Neuronal stem cell (in vitro differentiated cells): ENCODE measurements at places on chromosomes 5 and 9.
A peak's percentile ranks its signal among the peaks of the same experiment; 100 is the strongest.

GRCh38 chr9:72315089-72315509, 49.9 kb downstream of the ZFAND5 start:
- no peak for DNase-seq

DNA sequence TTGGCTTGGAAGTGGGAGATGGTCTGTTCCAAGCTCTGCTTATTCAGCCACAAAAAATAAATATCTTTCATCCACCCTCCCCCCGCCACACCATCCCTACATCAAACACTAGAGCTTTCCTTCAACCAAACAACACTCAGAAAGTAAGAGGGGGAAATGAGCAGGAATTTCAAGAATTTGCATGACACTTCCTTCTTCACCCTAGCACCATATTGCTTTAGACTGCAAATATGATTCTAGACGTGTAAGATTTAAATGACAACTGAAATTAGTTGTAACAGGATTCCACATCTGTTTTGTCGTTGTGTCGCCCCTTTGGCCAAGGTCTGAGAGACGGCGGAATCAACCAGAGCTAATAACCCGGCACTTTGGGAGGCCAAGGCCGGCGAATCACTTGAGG, 88.5 kb downstream of the NDFIP1 start:
- no peak for DNase-seq

- DNase-seq: no peak
These were observed 94.0 kb downstream of the SMARCA2 start for GRCh38 chr9:2109069-2109650.

GRCh38 chr5:139459451-139459934, 3.0 kb downstream of the ECSCR start:
- no peak for DNase-seq

- no peak for DNase-seq
These were observed 184.2 kb upstream of the TMEM161B start for GRCh38 chr5:88452820-88453219.

- DNase-seq: no peak
These were observed 283.1 kb downstream of the ADAMTS6 start for GRCh38 chr5:65198456-65199120.

DNA sequence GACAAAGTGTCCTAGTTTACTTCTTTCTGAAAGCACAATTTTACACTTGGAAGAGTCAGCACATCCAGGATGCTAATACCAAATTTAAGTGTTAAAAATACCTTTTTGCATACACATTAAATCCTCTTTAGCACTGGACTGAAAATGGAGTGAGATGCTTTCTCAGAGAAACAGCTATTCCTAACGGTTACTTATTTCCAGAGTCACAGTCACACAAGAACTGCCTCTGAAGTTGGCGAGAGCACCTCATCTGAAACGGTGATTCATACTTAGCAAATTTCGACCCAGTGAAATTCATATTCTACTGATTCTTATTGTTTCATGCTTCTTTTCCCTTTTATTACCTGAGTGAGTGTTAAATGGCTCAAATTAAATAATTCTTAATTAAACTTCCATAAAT, 12.2 kb downstream of the CDH18 start:
- no peak for DNase-seq

DNA sequence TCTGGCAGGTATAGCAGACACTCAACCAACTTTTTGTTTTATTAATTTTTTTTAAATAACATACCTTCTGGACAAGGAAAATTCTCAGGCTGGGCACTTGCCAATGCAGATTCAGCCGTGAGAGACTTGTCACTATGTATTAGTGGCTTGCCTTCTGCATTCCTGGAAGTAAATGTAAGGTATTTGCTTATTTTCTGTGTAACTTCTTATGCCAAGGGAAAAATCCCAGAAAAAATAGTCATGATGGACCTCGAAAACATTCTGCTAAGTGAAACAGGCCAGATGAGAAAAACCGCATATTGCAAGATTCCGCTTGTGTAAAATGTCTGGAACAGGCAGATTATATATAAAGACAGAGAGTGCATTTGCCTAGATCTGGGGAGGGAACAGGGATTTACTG, 260.3 kb upstream of the DAPK1 start:
- DNase-seq: no peak

DNA sequence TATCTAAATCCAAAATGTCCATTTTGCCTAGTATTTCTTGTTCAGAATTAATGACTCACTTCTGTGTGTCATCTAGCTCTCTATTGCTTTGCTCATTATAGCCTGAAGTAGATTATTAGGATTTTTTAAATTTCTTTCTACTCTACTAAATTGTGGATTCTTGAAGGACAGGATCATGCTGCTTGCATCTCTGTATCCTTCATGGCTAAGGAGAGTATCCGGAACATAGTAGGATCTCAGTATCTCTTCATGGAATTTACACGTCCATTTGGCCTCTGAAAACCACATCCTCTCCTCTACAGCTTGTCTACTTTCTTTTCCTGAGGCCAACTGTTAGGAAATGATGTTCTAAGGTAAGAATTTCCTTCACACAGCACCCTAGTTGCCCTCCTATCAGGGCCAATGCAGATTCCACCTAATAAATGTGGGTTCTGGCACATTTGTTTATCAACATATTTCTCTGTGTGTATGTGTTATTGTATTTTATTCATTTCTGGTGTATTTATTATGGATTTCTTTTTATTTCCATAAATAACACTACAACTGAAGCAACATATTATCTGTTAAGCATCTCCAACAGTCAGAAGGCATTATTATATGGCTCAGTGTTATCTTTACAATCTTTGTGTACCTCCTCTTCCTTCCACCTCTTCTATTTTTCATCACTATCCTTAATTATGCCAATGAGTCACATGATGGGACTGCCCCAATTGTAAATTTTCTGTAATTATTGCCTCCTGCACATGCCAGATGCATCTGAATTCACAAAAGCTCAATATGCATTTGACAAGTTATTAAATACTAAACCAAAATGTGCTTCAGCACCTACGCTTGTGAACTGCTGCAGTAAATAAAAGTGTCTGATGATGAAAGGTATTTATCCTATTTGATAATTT, 557.8 kb upstream of the TLE4 start:
- DNase-seq: no peak

- no peak for DNase-seq
These were observed 14.9 kb upstream of the WNT8A start for GRCh38 chr5:138068742-138069600.

GRCh38 chr9:61669352-61669751, 479.5 kb downstream of the SPATA31A7 start:
- no peak for DNase-seq

DNA sequence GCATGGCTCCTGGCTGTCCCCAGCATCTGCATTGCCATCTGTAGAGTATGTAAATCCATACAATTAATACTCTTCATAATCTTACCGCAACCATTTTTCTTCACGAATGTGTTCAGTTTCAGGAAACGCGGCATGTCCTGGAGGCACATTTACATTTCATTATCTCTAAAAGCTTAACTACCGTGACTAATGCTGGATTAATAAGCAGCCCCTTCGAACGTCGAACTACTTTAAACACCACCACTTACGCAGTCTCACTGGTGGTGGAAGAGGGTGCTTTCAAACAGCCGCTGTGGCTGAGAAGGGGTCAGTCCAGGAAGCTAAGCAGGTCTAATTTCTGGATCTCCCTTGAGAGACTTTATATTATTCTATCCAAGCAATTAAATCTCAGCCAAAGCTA, 85.6 kb downstream of the C5orf15 start:
- no peak for DNase-seq

DNA sequence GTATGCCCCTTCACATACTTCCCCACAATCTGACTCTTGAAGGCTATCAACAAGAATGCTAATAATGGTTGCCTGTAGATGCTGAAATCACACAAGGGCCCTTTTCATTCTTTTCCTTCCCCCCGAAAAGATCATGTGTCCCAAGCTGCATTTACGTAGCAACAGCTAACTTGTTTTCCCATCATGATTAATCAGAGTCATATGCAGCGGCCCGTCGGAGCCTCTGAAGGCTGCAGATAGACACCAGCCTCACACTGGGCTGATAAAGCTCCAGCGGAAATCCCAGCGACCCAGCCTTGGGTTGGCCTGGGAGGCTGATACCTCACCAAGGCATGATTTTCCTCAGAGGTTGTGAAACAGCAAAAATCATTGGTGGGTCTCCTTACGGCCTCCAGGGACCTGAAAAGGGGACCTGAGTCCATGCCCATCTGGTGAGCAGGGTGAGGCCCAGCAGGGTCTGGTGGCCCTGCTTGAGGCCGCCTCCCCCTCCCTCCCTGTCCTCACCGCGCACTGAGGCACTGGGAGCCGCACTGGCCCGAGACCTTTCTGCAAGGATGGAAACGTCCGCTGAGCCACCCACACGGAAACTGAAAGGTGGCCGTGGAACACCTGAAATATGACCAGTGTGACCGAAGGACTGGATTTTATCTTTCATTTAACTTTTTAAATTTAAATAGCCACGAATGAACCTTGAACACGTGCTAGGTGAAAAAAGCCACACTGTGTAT, 114.2 kb upstream of the PHYKPL start:
- no peak for DNase-seq

DNA sequence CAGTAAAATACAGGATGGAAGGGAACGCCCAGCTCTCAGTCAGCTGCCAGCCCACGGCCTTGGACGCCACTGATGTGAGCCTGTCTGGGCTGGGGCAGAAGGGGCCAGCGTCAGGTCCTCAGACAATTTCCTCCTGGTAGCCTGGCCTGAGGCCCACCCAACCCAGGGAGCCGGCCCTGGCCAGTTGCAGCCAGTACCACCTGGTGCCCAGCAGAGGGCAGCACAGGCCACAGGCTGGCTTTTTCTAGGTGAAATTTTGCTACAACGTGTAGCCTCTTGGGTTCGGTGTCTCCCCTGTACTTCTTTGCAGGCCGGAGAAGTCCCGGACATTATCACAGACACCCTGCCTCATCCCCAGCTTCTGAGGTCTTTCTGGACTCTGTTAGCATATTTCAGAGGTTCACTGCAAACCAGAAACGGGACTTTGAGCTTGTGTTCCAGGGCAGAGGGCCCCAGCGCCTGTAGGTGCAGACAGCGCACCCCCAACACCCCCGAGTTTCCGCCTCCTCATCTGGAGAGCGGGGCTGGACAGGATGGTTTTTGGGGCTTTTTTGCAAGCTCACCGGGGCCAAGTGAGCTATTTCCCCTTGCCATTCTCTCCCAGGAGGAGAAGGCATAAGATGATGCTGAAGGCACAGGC, 45.9 kb upstream of the KCNMB1 start:
- peak; percentile 64 for DNase-seq

GRCh38 chr9:128684325-128685199, 4.5 kb upstream of the SET start:
- DNase-seq: peak; percentile 63

DNA sequence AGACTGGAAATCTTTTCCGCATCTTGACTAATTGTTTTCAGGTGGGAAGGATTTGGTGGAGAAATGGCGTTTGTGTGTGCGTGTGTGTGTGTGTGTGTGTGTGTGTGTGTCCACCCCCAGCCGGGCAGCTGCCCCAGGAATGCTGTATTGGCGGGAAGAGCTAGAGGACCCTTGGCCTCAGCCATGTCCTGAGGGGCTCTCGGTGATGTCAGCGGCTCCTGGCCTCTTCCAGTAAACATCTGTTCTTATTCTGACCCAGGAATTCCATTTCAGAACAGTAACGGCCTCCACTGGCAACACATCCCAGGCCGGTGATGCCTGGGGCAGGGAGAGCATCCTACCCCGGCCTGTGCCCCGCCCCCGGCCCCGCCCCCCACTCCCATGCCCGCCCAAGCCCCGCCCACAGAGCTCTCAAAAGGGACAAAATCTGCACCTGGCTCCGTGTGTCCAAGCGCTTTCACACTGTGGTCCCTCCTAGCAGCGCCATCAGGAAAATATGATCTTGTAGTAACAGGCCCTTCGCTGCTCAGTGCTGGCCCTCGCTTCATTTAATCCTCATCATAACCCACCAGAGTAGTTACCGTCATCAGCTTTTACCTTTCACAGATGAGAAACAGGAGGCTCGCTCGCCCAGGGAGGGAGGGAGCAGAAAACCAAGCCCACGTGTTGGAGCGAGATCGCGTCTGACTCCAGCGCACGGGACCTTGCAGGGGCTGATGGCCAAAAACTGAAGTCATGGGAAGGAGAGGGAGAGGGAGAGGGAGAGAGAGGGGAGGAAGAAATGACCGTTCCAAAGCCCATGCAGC, 18.9 kb downstream of the ADAMTS2 start:
- DNase-seq: no peak

DNA sequence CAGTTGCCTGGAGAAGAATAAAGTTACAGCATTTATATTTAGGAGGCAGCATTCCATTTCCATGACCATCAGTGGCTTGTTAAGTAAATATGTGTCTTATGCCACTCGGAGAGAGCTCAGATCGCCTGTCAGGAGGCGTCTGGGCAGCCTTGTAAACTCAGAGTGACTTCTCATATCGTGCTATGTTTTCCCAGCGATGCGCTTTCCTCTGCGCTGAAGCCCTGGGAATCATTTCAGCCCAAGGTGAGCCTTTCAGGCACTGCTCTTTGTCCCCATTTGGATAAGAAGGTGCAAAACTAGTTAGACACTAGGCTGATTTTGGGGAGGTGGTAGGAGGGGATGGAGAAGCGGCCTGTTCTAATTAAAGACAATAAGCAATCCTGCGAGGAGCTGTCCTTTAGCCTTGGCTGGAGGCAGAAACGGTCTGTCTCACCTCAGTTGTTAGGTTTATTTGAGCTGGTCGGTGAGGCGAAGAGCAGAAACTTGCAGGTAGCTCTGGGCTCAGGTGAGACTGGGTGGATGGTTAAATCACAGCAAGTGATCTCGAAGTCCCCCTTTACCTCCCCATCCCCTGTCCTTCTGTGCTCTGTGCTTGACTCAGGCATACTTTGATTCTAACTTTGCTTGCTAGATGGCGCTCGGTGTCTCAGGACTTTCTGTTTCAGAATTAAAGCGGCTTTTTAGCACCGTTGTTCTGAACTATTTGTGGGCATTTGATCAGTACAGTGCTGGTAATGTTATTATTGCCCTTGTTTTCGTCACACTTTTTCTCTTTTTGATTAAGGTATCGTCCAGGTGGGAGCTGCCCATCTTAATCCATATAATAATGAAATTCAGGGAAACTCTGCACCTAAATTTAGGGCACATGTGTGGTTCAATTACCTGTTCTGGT, 24.6 kb downstream of the NR2F1 start:
- DNase-seq: no peak

DNA sequence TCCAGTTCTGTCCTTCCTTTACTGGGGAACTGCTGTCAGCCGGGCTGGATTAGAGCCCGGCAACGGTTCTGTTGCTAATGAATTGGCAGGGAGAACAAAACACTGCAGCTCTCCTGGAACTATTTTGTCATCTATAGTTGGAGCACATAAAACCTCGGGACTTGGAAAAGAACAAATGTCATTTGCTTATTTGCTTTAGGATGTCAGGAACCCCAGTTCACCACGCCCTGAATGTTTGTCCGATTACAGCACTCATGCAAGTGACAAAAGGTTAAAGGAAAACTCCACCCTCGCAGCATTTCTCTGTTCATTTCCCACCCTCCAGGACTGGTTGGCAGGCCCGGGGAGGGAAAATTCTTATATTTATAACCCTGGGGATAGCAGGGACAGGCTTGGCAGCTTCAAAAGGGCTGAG, 66.4 kb upstream of the PLPP1 start:
- peak; percentile 15 for DNase-seq

- no peak for DNase-seq
These were observed 18.1 kb downstream of the LPCAT1 start for GRCh38 chr5:1505506-1506241.

GRCh38 chr5:102762562-102763227, 7.6 kb downstream of the PAM start:
- no peak for DNase-seq

- DNase-seq: no peak
These were observed 455.2 kb downstream of the DTWD2 start for GRCh38 chr5:118533156-118533555.
